Muscle of leg (tissue), 16 donors: ENCODE measurements at places on chromosomes 5 and 9. TPM values are rescaled to one million over a fixed set of nuclear protein-coding genes. Genes with fewer than 3 reads are reported as not detected.
A peak's percentile ranks its signal among the peaks of the same experiment; 100 is the strongest.

GRCh38 chr5:160627921-160628618, 206.4 kb downstream of the PTTG1 start:
- DNase-seq = no peak

DNA sequence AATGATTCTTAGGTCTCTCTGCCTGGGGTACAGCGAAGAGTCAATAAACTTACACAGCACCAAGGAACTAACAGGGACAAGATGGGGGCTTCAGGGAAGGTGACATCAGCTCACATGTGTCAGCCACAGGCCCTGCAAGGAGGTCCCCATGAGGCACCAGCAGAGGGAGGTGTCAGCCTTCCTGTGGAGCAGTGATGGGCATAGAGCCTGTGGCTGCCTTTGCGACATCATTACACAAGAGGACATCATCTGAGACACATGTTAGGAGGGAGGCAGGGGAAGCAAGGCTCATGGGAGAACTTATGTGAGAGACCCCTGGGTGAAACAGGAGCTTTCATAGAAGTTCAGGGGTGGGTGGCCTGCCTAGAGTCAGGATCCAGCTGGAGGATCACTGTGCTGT, 389.6 kb downstream of the SEMA5A start:
- DNase-seq = peak; percentile 33

DNA sequence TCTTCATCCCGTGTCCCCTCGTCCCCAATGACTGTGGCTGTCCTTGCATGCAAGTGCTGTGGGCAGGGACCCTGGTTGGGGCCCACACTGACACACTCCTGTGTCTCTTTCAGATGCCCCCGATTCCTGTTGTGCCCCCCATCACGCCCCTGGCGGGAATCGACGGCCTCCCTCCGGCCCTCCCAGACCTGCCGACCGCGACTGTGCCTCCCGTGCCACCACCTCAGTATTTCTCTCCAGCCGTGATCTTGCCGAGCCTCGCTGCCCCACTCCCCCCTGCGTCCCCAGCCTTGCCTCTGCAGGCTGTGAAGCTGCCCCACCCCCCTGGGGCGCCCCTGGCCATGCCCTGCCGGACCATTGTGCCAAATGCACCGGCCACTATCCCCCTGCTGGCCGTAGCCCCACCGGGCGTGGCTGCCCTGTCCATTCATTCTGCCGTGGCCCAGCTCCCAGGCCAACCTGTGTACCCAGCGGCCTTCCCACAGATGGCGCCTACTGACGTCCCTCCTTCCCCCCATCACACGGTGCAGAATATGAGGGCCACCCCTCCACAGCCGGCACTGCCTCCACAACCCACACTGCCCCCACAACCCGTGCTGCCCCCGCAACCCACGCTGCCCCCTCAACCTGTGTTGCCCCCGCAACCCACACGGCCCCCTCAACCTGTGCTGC, 75.0 kb downstream of the WNK2 start:
- no peak for DNase-seq

- DNase-seq = no peak
These were observed 159.2 kb downstream of the ARRDC3 start for GRCh38 chr5:91223886-91224285.

DNA sequence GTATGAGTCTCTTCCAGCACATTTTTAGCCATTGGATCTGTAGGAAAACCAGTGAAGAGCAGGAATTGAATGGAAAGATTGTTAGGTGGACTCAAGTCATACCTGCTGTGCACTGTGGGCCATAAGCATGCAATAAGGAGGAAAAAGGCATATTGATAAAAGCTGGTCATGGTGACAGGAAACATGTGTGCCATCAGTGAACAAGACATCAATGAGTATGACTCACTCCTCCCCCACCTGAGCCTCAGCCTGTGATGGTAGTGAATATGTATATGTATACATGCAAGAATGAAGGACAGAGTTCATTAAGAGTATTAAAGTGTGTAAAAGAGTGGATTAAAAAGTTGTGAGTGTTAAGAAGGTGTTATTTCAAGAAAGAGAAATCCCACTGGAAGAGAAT, 164.5 kb downstream of the TMEM38B start:
- DNase-seq = no peak

The MEF2C gene
- 987 TPM for polyA plus RNA-seq
